Hypothalamus (tissue), 51 donors: ENCODE measurements at places on chromosomes 2 and 18.

DNA sequence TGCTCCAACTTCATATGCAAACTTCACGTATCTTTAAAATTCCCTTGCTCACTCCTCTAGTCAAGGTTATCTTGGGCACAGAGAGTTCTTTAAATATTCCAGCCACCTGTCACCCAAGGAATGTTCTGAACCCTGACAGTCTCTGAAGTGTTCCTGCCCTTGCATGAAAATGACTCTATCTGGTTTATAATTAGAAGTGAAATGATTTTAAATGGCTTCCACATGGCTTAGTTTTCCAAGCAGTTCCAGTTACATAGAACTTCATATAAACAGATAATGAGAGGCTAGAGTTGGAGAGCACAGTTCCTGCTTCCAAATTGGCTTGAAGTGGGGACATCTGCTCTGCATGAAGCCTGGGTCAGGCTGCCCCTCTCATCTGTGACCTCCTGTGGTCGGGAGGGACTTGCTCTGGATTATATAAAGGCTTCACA is 81.9 kb downstream of the SLC4A3 start:
- DNase-seq = no peak

DNA sequence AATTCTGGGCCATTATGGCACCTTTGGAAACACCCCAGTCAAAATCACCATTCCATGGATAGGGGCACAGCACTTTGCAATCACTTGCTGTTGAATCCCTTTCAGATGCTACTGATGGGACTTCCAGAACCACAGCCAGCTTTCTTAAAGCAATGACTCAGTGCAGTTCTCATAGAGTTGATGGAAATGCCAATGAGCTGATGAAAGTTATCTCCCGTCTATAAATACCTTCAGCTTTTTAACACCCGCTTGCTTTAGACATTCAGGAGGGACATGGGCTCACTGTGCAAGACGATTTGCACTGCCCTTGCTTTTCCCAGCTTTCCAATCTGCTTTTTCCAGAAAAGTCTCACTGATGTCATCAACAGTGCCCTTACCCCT is 66.7 kb upstream of the RPL31 start:
- no peak for DNase-seq

GRCh38 chr2:47075361-47076125 is 79.6 kb downstream of the STPG4 start:
- DNase-seq = no peak

GRCh38 chr18:39149211-39149806 is 1583.7 kb upstream of the CELF4 start:
- DNase-seq = no peak

GRCh38 chr2:24856791-24857211 is 63.2 kb downstream of the ADCY3 start:
- no peak for DNase-seq
